ENCODE measurements at places on chromosomes 16 and 17.
A peak's percentile ranks its signal among the peaks of the same experiment; 100 is the strongest.

DNA sequence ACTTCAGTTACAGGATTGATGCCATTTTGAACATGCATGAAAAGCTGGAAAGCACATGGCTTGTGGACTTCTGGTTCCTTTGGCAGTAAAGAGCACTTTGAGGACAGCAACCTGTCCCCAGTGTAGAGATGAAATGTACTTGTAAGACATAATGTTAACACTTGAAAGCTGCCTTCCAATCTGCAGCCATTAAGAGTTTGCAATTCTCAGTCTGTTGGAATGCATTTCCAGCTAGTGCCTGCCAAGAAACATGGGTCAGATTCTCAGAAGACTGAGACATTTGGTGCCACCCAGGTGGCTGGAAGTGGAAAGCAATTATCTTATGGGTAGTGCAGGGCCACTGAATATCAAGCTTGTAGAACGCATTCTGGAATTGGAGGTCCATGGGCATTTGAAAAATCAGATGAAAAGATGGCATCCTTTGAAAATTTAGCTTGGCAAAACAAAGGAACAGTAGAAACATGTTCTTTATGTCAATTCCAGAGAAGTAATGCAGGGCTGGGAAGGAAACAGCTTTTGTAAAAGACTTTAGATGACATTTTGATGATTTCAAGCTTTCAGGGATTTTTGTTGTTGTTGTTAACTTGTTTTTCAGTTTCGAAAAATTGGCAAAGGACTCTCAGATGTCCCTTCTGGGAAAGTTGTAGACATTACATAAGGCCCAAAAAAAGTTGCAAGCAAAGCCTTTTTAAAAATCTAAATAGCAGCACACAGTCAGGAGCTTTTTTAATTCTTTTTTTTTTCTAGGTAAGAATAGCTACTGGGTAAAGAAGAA lies 147.0 kb downstream of the ABCA8 start:
- no peak for DNase-seq

GRCh38 chr16:27751676-27752075 lies 201.7 kb downstream of the KATNIP start:
- no peak for DNase-seq

GRCh38 chr16:35523991-35524390 lies 2064.6 kb downstream of the TP53TG3F start:
- DNase-seq: peak; percentile 12

- peak; percentile 83 for DNase-seq
These were observed 206.2 kb downstream of the PRKCB start for GRCh38 chr16:24041834-24042631.

DNA sequence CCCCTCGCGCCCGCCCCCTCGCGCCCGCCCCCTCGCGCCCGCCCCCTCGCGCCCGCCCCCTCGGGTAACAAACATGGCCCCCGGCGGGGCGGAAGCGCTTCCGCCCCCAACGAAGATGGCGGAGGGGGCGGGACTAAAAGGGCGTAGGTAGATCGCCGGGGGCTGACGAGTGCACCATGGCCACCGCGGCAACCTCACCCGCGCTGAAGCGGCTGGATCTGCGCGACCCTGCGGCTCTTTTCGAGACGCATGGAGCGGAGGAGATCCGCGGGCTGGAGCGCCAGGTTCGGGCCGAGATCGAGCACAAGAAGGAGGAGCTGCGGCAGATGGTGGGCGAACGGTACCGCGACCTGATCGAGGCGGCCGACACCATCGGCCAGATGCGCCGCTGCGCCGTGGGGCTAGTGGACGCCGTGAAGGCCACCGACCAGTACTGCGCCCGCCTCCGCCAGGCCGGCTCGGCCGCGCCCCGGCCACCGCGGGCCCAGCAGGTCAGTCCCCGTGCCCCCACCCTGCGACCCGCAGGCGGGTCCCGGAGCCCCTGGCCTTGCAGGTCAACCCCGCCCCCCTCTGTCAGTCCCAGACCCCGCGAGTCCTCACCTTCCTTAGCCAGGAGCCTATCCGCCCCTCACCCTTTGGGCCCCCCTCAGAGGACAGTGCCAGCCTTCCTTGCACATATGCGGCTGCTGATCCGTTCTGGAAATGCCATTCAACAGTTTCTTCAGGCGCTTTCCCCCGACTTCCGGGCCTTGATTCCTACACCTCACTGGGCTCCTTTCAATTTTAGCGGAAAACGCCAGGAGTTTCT lies at the start of gene COG1:
Gene COG1 (plus strand): TSS at position 162 of the 808 bp plus-strand sequence. CDS start 15 bp downstream, at position 177.
- DNase-seq: peak; percentile 94

GRCh38 chr17:43543300-43543699 lies 2.8 kb downstream of the ETV4 start:
- DNase-seq: no peak

DNA sequence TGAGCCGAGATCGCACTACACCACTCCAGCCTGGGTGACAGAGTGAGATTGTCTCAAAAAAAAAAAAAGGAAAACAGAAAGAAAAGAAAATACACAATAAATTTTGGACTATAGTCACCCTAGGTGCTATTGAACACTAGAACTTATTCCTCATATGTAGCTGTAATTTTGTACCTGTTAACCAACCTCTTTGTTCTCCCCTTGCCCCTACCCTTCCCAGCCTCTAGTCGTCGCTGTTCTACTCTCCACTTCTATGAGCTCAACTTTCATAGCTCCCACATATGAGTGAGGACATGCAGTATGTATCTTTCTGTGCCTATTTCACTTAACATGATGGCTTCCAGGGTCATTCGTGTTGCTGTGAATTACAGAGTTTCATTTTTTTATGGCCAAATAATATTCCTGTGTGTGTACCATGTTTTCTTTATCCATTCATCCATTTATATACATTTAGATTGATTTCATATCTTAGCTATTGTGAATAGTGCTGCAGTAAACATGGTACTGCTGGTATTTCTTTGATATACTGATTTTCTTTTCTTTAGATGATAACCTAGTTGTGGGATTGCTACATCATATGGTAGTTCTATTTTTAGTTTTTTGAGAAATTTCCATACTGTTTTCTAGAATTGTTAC lies 28.3 kb downstream of the VPS35L start:
- peak; percentile 76 for DNase-seq

GRCh38 chr16:84833144-84833500 lies 13.3 kb downstream of the CRISPLD2 start:
- DNase-seq: no peak

DNA sequence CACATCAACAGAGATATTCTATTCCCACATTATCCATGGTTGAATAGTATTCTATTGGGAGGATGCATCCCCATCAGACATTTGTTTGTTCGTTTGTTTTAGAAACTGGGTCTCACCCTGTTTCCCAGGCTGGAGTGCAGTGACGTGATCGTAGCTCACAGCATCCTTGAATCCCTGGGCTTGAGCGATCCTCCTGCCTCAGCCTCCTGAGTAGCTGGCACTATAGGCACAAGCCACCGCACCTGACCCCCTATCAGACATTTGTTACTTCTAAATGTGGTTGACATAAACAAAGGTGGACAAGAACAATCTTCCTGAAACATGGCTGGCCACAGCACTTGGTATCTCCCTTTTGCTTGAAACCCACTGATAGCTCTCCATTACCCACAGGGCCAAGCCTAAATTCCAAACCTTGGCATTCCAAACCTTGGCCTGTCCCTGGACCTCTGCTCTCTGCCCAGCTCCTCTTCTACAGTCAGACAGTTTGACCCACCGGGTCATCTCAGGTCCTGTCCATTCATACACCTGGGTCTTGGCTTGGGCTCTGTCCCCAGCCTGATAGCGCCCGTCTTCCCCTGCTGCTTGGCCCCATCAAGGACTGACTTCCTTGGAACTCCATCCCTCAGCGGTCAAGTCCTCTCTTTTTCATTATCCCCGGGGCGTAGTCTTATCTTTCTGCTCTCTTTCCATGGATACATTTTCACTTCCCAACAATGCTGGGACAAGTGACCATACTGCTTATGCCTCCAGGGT lies 1.5 kb upstream of the PRR29 start:
- DNase-seq: no peak

GRCh38 chr17:64634218-64634617 lies 27.9 kb downstream of the SMURF2 start:
- no peak for DNase-seq

GRCh38 chr17:45224671-45225050 lies 3.0 kb downstream of the FMNL1 start:
- DNase-seq: no peak

GRCh38 chr17:82458179-82458884 lies at the start of gene NARF:
Gene NARF (plus strand): TSS chr17:82458741. CDS start chr17:82458804, 63 bp downstream.
- peak; percentile 100 for DNase-seq

DNA sequence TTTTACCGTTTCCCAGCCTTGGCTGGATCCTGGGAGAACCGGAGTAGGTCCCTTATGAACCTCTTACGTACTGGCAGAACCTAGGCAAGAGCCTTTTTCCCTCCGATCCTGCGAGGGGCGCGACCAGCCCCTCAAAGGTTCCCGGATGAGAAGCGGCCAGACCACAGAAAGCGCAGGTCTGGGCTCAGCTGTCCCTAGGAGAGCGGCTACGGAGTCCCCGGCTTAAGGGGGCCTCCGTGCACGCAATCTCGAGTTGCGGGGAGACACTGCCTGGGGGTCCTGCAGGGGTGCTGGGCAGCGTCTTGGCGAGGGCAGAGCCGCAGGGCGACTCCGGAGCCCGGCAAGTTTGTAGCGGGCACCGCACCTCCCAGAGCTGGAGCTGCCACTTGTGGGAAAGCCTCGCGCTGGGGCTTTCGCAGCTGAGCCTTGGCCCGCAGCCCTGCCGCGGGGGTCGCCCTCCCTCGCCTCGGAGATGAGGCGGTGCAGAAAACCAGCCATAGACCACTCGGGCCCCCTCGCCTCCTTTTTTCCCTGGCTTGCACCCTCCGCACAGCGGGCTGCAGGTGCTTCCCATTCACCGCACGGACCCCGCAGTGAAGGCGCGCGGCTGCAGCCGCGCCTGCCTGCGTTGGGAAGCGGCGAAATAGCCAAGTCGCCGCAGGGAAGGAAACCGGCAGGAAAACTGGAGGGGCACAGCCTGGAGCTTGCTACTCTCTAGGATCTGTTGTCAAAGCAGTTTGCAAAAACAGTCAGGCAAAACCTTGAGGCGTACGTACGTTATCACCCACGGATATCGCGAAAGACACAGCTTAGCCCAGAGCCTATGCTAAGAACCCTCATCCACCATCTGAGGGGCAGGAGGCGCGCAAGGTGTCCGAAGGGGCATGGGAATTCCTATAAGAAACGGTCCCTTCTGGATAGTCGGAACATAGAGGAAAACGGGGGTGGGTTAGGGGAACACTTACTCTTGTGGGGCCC lies 834 bp downstream of the CDH8 start:
- DNase-seq: peak; percentile 42

DNA sequence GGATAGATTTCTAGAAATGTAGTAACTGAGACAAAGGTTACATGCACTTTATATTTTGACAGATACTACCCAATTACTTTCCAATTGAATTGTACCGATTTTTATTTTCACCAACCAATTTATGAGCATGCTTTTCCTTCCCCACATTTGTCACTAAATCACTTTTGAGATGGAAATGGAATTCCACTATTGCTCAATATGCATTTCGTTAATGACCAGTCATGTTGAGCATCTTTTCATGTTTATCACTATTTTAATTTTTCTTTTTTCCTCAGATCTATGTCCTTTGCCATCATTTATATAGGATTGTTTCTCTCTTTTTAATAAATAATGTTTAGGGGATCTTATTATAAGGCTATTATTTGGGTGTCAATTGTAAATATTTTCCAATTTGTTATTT lies 102.8 kb upstream of the SMIM36 start:
- no peak for DNase-seq

GRCh38 chr16:46822270-46822669 lies 8.7 kb downstream of the C16orf87 start:
- no peak for DNase-seq

- DNase-seq: no peak
These were observed 72.9 kb downstream of the CYTH1 start for GRCh38 chr17:78709119-78709681.

- DNase-seq: no peak
These were observed 6.8 kb downstream of the RSPRY1 start for GRCh38 chr16:57192720-57193486.

GRCh38 chr16:68642436-68643101 lies 2.5 kb upstream of the CDH3 start:
- DNase-seq: peak; percentile 20
